ENCODE measurements at places on chromosomes 1 and 21.

- peak overlapping the region; percentile 55 for H3K4me3 ChIP-seq
- peak overlapping the region; percentile 99 for H3K27ac ChIP-seq
- H3K4me1 ChIP-seq: peaks cover 93% of the 10 kb centered on the region
- DNase-seq: no peak
- H3K36me3 ChIP-seq: no peaks in the 10 kb centered on the region
Observed at GRCh38 chr1:63790989-63791388, 17.2 kb downstream of the ROR1 start.

DNA sequence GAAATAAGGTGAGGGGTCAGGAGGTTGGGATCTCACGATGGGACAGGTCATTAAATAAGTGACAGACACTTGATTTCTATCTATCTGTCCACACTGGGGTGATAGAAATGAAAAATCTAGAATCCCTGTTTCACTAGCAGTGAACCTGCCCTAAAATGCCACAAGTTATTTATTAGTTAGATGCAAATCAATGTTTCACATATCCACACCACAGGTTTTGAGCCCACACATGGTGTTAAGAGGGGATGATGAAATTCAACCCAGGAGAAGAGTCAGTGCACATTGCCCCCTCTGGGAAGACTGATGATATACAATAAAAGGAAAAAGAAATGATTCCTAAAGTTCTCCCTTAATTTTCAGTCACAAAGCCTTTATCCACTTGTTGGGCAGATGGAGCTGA, 10.1 kb upstream of the NTPCR start:
- H3K4me3 ChIP-seq: no peak overlapping the region
- DNase-seq: no peak
- 0 out of 2 replicates have a peak, but pooled peaks cover 5% of the 10 kb centered on the region for H3K4me1 ChIP-seq
- no peaks in the 10 kb centered on the region for H3K36me3 ChIP-seq

- no peak overlapping the region for H3K4me3 ChIP-seq
- H3K4me1 ChIP-seq: peaks cover 23% of the 10 kb centered on the region
- no peak for DNase-seq
- peaks cover 56% of the 10 kb centered on the region for H3K36me3 ChIP-seq
Observed at GRCh38 chr1:9753121-9753531, 70.6 kb downstream of the CLSTN1 start.

DNA sequence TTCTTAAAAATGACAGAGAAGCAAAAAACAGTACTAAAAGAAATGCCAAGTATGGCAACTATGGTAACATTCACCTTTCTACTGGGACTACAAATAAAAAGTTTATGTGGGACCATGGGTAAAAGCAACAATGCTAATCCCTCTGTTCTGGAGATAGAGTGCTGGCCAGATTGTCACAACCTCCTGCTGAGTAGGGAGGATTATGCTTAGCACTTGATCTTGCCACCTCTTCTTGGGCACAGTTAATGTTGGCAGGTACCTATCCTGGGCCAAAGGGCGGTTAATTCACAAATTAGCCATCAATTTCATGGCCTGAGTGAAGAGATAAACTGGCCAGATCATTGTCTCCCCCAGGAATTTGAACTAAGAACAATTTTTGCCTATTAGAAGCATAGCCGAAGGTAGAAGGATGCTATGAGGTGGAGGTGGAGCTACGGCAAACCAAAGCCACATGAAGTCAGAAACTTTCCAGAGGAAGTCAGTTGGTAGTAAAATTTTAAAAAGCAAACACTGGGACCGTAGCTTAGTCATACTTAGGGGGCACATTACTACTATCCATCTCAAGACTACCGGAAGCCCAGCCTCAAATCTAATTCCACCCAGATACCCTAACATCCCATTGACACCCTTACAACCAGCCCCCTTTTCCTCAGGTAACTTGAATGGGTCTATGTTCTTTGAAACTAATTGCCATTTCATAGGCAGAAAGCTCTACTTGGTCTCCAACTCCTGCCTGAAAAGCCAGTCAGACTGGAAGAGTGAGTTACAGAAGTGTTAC, 2.7 kb downstream of the SCYL3 start:
- H3K36me3 ChIP-seq: peaks cover 11% of the 10 kb centered on the region
- peaks cover 46% of the 10 kb centered on the region for H3K4me1 ChIP-seq
- DNase-seq: no peak
- H3K27me3 ChIP-seq: no peaks in the 10 kb centered on the region
- peak overlapping the region; percentile 7 for H3K27ac ChIP-seq
